Fibroblast of lung (primary cell): ENCODE measurements at places on chromosomes 7 and 10. TPM values are rescaled to one million over a fixed set of nuclear protein-coding genes. Genes with fewer than 3 reads are reported as not detected.

NYAP1 gene
- total RNA-seq, result 0.26 and 0.33 TPM in 2 replicates

COL26A1 gene
- total RNA-seq, result not detected in 2 replicates

GIMAP1 gene
- total RNA-seq, result under 0.01 TPM in 2 replicates

LRMDA gene
- total RNA-seq, result 1.0 and 2.0 TPM in 2 replicates

RAB11FIP2 gene
- total RNA-seq, result 17.5 and 18.2 TPM in 2 replicates

CYP2C18 gene
- total RNA-seq, result not detected in 2 replicates

UPK3BL2 gene
- 1.0 and 3.8 TPM in 2 replicates for total RNA-seq

PDE6C gene
- total RNA-seq, result not detected in 2 replicates

RET gene
- 0.77 and 0.83 TPM in 2 replicates for total RNA-seq

FXYD4 gene
- not detected in 2 replicates for total RNA-seq

ZKSCAN1 gene
- total RNA-seq, result 39.0 and 50.2 TPM in 2 replicates

EMX2 gene
- total RNA-seq, result not detected in 2 replicates

OR2A1 gene
- under 0.01 and 0.17 TPM in 2 replicates for total RNA-seq

C10orf105 gene
- under 0.01 TPM in 2 replicates for total RNA-seq

SFTPA1 gene
- total RNA-seq, result not detected in 2 replicates

MRLN gene
- not detected in 2 replicates for total RNA-seq

SRGN gene
- 147 and 363 TPM in 2 replicates for total RNA-seq

MMD2 gene
- total RNA-seq, result not detected in 2 replicates

PUS7 gene
- total RNA-seq, result 8.8 and 14.9 TPM in 2 replicates

BLOC1S2 gene
- total RNA-seq, result 59.1 and 88.8 TPM in 2 replicates

PRRT4 gene
- under 0.01 and 0.26 TPM in 2 replicates for total RNA-seq

STAG3 gene
- 0.50 and 0.77 TPM in 2 replicates for total RNA-seq

PRKG1 gene
- total RNA-seq, result 60.1 and 71.8 TPM in 2 replicates

ERV3-1 gene
- 6.2 and 8.8 TPM in 2 replicates for total RNA-seq

TUBB8 gene
- not detected in 2 replicates for total RNA-seq

ZFYVE27 gene
- total RNA-seq, result 16.9 and 22.1 TPM in 2 replicates

ACSM6 gene
- not detected in 2 replicates for total RNA-seq

ZPBP gene
- not detected in 2 replicates for total RNA-seq

TMEM72 gene
- not detected in 2 replicates for total RNA-seq

SYCE1 gene
- 0.17 and 0.26 TPM in 2 replicates for total RNA-seq

ST8SIA6 gene
- total RNA-seq, result under 0.01 and 0.26 TPM in 2 replicates

ECHDC3 gene
- total RNA-seq, result 16.2 and 17.7 TPM in 2 replicates

SPDYE5 gene
- total RNA-seq, result not detected in 2 replicates

PPP3CB gene
- 21.3 and 27.1 TPM in 2 replicates for total RNA-seq

PTPRZ1 gene
- total RNA-seq, result not detected in 2 replicates

SERPINE1 gene
- total RNA-seq, result 41.3 and 167 TPM in 2 replicates

FRAT2 gene
- total RNA-seq, result 5.3 and 6.7 TPM in 2 replicates

DENND2A gene
- total RNA-seq, result 39.0 and 40.8 TPM in 2 replicates

GIMAP8 gene
- total RNA-seq, result under 0.01 TPM in 2 replicates

DMBT1 gene
- total RNA-seq, result under 0.01 TPM in 2 replicates

SLC13A1 gene
- not detected in 2 replicates for total RNA-seq

DAGLB gene
- total RNA-seq, result 12.1 and 22.6 TPM in 2 replicates

MSANTD7 gene
- total RNA-seq, result 14.4 and 14.9 TPM in 2 replicates

ELN gene
- total RNA-seq, result 2.1 and 6.4 TPM in 2 replicates

MYL10 gene
- not detected in 2 replicates for total RNA-seq

SPACDR gene
- total RNA-seq, result under 0.01 and 0.50 TPM in 2 replicates

DDC gene
- not detected in 2 replicates for total RNA-seq

HEPACAM2 gene
- total RNA-seq, result under 0.01 TPM in 2 replicates

PKD1L1 gene
- under 0.01 TPM in 2 replicates for total RNA-seq

HABP2 gene
- total RNA-seq, result not detected in 2 replicates

PDZD7 gene
- total RNA-seq, result 1.3 TPM in 2 replicates

OR6V1 gene
- not detected in 2 replicates for total RNA-seq

GRID1 gene
- total RNA-seq, result 0.33 and 0.51 TPM in 2 replicates

ASIC3 gene
- under 0.01 and 0.17 TPM in 2 replicates for total RNA-seq

STK17A gene
- total RNA-seq, result 44.4 and 53.2 TPM in 2 replicates

CYP3A7 gene
- 23.9 and 37.8 TPM in 2 replicates for total RNA-seq

FFAR4 gene
- not detected in 2 replicates for total RNA-seq

HECW1 gene
- 0.77 and 6.1 TPM in 2 replicates for total RNA-seq

DUS4L gene
- 6.4 and 8.8 TPM in 2 replicates for total RNA-seq
